Stimulated activated CD4-positive, alpha-beta T cell treated with anti-CD3 and anti-CD28 coated beads, Interleukin-4, amount 100 ng/mL, for 48 hours (primary cell): ENCODE measurements at places on chromosomes 12 and 14.
A peak's percentile ranks its signal among the peaks of the same experiment; 100 is the strongest.

- no peak for DNase-seq
These were observed 48.2 kb downstream of the CALM1 start for GRCh38 chr14:90445011-90445410.

DNA sequence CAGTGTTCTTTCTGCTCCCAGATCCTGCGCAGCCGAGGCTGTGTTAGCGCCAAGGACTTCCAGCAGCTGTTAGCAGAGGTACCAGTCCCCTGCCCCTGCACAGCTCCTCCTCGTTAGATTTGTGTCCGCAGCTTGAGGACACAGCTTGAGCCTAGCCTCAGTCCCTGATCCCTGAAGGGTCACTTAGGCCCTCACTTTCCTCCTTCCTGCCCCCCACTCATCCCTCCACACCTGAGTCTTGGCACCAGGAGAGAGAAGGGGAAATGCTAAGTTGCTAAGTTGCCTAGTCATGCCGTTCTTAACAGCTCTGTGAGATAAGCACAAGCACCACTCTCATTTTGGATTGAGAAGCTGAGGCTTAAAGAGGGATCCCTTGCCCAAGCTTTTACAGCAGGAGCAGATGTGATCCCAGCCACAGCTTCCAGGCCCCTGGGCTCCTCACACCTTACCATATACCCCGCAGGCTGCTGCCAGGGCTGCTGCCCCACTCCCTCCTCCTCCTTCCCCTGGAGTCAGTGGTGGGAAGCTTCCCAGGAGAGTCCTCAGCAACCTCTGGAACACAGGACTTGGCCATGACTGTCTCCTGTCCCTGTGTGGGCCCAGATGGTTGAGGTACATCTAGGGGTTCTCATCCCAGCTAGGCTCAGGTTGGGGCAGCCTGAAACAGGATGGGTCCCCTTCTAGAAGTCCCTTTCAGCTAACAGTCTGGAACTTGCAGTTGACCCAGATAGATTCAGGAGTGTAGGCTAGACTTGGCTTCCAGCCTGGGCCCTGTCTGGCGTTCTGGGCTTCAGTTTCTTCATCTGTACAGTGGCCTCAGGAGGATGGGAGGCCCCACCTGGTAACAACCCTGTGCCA is 975 bp downstream of the OGFOD2 start:
- no peak for DNase-seq

GRCh38 chr14:32252030-32252670 is 49.1 kb upstream of the RNU6-8 start:
- peak; percentile 30 for DNase-seq

GRCh38 chr14:75051556-75051899 is 261 bp upstream of the MLH3 start:
- DNase-seq = no peak

GRCh38 chr12:47782372-47782770 is 9.3 kb downstream of the SLC48A1 start:
- no peak for DNase-seq

- no peak for DNase-seq
These were observed 153.0 kb upstream of the DIO3 start for GRCh38 chr14:101408077-101408831.
